ENCODE measurements at places on chromosomes 16 and 17. TPM values are rescaled to one million over a fixed set of nuclear protein-coding genes. Genes with fewer than 3 reads are reported as not detected.

- no peak for DNase-seq
Measured at GRCh38 chr16:82641336-82641984, 14.7 kb downstream of the CDH13 start.

DNA sequence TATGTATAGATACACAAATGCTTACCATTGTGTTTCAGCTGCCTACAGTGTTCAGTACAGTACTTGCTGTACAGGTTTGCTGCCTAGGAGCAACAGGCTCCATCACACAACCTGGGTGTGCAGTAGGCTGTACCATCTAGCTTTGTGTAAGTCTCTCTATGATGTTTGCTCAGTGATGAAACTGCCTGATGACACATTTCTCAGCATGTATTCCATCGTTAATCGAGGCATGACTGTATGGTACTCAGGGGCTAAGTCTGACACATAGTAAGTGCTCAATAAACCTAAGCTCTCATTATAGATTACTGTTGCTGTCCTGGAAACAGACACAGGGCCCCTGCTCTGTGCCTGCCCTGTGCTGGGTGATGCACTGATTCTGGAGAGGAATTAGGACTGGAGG lies 18.1 kb downstream of the KCNJ12 start:
- peak; percentile 55 for DNase-seq

GRCh38 chr16:15887283-15887682 lies 1.1 kb downstream of the CEP20 start:
- no peak for DNase-seq

GRCh38 chr17:4544135-4544950 lies 10.8 kb downstream of the MYBBP1A start:
- no peak for DNase-seq

- no peak for DNase-seq
Measured at GRCh38 chr17:82519971-82520903, 705 bp downstream of the FOXK2 start.

DNA sequence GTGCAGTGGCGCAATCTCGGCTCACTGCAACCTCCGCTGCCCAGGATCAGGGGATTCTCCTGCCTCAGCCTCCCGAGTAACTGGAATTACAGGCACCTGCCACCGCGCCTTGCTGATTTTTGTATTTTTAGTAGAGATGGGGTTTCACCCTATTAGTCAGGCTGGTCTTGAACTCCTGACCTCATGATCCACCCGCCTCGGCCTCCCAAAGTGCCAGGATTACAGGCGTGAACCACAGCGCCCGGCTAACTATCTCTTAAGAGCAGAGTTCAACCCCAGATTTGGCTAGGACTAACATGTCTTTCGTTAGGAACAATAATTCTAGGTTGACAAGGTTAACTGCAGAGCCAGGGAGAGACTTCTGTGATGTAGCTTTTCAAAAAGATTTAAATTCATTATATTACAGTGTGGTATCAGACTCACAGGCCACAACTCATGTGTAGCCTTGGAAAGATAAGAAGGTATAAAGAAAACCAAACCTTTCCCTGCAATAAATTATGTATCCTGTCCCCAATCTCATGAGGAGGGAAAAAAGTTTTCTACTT lies 4.3 kb downstream of the CHTF8 start:
- no peak for DNase-seq

SOX8 gene
- 1.8 TPM for total RNA-seq

KRT33B gene
- total RNA-seq, result not detected

Data from Panc1 (cell line).